ENCODE measurements at places on chromosomes 12 and 14. TPM values are rescaled to one million over a fixed set of nuclear protein-coding genes. Genes with fewer than 3 reads are reported as not detected.

DNA sequence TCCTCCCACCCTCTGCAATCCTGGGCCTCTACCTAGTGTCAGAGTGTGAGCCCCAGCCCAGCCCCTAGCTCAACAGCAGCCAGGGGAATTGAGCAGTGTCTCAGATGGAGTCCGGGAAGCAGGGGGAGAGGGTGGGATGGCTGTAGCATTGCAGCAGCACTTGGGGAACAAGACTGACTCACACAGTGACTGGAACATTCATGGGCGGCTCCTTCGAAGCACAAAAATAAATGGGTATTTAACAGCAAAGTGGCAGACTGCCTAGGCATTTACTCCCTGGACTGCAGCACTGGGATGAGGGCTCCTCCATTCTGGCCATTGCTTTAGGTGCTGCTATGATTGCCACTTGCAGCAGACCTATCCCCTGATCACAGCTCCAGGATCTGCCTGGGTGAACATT lies 46.0 kb upstream of the STK38L start:
- peak; percentile 86 for DNase-seq
- no peaks in the 10 kb centered on the region for H3K27me3 ChIP-seq
- H3K27ac ChIP-seq: no peak overlapping the region
- H3K4me3 ChIP-seq: no peak overlapping the region
- H3K4me1 ChIP-seq: peaks cover 12% of the 10 kb centered on the region
- H3K36me3 ChIP-seq: no peaks in the 10 kb centered on the region

DNA sequence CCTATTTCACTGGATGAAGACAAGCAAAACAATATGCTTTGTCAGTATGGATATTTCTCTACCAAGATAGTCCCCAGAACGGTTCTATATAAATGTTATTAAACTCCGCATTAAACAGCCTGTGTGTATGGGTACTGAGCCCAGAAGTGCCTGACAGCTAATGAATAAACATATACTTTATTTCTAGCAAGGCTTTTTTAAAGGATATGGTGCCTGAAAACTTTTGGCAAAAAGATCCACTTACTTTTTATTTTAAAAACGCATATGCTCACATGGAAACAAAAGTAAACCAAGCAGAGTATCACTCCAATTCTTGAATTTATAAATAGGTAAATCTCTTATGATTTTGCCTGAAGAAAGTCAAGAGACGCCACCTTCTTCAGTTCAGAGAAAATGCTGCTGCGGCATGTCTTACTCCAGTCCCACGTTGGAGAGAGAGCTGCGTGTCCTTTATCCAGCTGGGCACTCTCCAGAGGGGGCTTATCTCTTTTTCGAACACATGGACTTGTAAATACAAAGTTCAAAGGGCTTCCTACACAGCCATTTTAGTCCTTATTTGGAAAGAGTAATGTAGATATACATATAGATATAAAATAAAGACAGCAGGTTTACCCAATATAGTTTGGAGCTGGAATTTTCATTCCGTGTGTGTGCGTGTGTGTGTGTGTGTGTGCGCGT lies 264.2 kb downstream of the ADAMTS20 start:
- DNase-seq: peak; percentile 52
- no peak overlapping the region for H3K4me3 ChIP-seq
- peaks cover 9% of the 10 kb centered on the region for H3K4me1 ChIP-seq
- H3K27ac ChIP-seq: no peak overlapping the region
- H3K36me3 ChIP-seq: no peaks in the 10 kb centered on the region
- H3K27me3 ChIP-seq: no peaks in the 10 kb centered on the region

DNA sequence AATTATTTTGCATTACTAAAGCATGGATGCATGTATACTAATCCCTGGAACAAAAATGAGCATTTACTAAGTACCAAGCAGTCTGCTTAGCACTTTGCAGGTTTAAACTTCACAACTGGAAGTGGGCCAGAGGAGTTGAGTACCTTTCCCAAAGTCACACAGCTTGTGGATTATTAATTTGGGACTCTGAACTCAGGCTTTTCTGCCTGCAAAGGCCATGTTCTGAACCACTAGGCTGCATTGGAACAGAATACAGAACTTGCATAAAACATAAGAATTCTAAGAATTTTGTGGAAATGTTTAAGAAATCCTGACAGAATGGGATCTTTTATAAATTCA lies 132.9 kb upstream of the AMIGO2 start:
- no peak overlapping the region for H3K4me3 ChIP-seq
- no peak for DNase-seq
- no peak overlapping the region for H3K27ac ChIP-seq
- H3K4me1 ChIP-seq: no peaks in the 10 kb centered on the region

GRCh38 chr12:109744026-109744425 lies 30.4 kb downstream of the FAM222A start:
- DNase-seq: no peak
- no peaks in the 10 kb centered on the region for H3K27me3 ChIP-seq
- no peaks in the 10 kb centered on the region for H3K4me1 ChIP-seq
- no peak overlapping the region for H3K4me3 ChIP-seq
- no peaks in the 10 kb centered on the region for H3K36me3 ChIP-seq

DNA sequence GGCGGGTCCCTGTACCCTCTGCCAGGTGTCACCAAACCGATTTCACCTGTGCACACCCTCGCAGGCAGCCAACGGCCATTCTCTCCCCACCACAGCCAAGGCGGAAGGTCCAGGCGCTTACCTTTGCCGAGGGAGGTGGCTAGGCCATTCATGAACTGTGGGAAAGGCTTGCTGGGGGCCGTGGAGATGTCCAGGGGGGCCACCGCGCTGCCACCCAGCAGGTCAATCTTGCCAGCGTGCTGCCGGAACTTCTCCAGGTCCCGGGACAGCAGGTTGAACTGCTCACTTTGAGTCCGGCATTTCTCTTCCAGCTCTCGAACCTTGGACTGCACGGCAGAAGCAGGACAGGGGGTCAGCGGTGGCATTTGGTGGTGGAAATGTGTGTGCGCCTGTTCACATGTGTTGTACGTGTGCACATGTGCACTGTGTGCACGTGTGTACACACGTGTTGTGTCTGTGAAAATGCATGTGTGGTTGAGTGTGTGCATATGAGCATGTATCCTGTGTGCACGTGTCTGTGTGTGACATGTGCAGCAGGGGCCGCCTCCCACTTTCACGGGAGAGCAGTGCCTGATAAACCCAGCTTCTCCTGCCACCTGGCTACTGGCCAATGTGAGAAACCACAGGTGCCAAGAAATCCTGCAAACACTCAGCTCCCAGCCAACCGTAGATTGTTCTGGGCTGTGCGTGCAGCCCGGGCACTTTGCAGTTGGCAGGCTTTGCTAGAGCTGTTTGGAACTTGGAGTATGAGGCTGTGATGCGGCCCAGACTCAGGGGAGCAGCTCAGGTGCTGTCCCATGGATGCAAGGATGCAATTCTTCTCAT lies 118.9 kb downstream of the PIWIL1 start:
- H3K36me3 ChIP-seq: no peaks in the 10 kb centered on the region
- no peak overlapping the region for H3K27ac ChIP-seq
- no peak for DNase-seq
- no peak overlapping the region for H3K4me3 ChIP-seq
- H3K27me3 ChIP-seq: no peaks in the 10 kb centered on the region

DNA sequence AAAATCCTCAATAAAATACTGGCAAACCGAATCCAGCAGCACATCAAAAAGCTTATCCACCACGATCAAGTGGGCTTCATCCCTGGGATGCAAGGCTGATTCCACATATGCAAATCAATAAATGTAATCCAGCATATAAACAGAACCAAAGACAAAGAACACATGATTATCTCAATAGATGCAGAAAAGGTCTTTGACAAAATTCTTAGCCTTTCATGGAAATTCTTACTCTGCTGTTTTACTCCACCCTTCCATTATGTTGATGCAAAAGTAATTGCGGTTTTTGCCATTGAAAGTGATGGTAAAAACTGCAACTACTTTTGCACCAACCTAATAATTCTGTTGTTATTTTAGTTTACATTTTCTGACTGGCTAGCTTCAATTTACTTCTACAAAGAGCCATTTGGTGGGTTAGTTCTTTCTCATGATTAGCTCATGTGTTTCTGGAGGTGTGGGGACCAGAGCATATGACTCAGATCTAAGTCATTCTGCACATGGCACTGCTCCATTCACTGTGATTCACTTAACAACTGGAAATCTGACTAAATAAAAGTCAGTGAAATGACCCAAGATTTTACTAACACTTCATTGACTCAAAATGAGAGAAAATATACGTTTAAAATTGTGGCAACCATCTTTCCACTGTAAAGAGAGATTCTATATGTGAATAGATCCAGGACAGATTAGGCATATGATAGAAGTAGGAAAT lies 99.9 kb downstream of the TMTC3 start:
- H3K27ac ChIP-seq: peak overlapping the region; percentile 80
- H3K36me3 ChIP-seq: no peaks in the 10 kb centered on the region
- peak; percentile 99 for DNase-seq

HOXC11 gene
- not detected for total RNA-seq

RERG gene
- 0.26 TPM for total RNA-seq

SERPINA6 gene
- total RNA-seq: not detected

LRRK2 gene
- 10.8 TPM for total RNA-seq

Measured in fibroblast of lung (primary cell).